ENCODE measurements at places on chromosomes 6 and 20.

- DNase-seq, result no peak
Measured at GRCh38 chr6:56353860-56354259, 106.5 kb upstream of the COL21A1 start.

DNA sequence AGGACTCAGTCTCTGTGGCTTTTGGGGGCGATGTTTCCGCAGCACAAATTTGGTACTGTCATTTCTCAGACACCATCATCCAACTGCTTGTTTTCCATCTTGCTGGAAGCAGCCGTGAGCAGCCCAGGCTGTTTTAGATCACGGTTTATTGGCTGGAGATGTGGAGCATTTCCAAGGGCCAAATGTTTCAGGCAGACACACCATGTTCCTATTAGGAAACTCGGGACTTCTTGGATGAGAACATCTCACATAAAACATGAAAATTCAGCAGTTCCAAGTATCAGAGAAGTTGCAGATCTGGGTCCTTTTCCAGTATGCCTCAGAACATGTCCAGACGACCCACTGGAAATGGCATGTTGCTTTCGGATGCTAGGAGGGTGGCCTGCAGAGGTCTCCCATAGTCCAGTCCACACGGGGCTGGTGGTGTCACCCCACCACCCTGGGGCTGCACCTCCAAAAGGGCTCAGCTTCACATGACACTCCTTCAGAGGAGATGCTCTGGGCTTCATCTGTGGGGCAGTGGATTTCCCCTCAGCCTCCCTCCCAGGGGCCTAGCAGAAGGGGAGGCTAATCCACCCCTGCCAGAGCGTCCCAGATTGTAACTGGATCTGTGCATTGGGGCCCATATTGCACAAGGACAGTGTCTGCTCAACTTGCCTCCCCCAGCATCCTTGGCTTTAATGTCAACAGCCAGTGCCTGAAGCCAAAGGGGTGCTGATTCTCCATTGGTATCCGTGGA lies 176.3 kb downstream of the SCP2D1 start:
- no peak for DNase-seq

GRCh38 chr6:28729501-28730402 lies 194.0 kb downstream of the TRIM27 start:
- DNase-seq, result no peak

DNA sequence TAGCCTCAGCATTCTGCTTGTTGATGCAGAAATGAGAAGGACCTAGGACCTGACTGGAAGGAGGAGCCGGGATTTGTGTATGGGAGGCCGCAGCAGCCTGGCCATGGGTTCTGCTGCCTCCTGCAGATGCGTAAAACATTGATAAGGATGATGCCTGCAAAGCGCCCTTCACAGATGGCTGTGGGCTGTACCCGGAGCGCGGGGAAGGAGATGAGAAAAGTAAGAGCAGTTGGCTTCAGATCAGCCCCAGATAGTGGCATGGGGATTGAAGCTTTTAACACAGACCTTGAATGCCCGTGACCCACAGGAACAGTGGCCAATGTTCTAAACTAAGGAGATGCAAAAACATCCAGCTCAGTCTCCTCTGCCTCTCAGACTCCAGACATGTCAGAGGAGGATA lies 136.4 kb upstream of the KCNG1 start:
- no peak for DNase-seq

DNA sequence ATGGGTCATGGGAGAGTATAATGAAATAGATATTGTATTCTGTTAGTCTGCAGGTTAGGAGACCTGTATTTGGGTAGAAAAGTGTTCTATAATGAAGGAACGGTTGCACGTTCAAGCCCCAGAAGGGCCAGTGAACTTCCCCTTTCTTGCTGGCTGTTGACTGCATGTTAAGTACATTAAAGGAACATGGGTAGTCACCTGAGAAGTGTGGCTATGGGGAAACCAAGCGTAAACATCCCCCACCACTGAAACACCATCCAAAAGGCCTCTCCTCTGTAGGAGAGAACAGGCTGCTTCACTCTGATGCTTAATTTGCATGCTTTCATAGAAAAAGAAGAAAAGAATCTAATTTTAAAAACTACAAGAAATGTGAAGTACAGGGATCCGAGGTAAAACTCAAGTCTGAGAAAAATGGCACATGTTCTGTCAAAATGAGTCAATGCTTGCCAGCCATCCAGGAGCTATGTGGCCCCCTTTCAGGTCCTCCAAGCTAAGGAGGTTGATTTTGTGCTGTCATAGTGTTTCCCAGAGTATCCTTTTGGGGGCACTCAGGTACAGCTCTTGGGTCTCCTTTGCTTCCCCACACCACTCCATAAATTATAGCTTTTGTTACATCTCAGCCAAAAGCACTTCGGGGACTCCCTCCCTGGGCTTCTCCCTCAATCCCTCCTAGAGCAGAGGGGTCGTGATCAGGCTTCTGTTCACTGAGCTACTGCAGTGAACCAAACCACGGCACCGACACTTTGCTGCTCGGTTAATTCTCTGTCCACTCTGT lies 283.7 kb upstream of the AGPAT4 start:
- DNase-seq, result no peak

GRCh38 chr6:139531148-139532115 lies 157.0 kb upstream of the CITED2 start:
- DNase-seq, result peak; percentile 40

Measured in activated effector memory CD4-positive, alpha-beta T cell treated with Interleukin-2 at 50 U/mL for 16 hours (primary cell).